ENCODE measurements at places on chromosomes 11 and 22. TPM values are rescaled to one million over a fixed set of nuclear protein-coding genes. Genes with fewer than 3 reads are reported as not detected.

GRCh38 chr11:62501432-62501891 is 45.1 kb downstream of the AHNAK start:
- no peak for DNase-seq

Gene TSGA10IP
- not detected for total RNA-seq

Gene SCGB1A1
- not detected for total RNA-seq

- DNase-seq: no peak
Observed at GRCh38 chr22:43867839-43868635, 5.7 kb upstream of the SULT4A1 start.

Gene KREMEN1
- 19.3 TPM for total RNA-seq

Gene MYEOV
- 3.0 TPM for total RNA-seq

GRCh38 chr22:30471616-30472318 is at the start of gene SEC14L3:
TSS of gene SEC14L3 (minus strand) at chr22:30472017. CDS start at chr22:30471958, 59 bp downstream.
- DNase-seq: no peak

DNA sequence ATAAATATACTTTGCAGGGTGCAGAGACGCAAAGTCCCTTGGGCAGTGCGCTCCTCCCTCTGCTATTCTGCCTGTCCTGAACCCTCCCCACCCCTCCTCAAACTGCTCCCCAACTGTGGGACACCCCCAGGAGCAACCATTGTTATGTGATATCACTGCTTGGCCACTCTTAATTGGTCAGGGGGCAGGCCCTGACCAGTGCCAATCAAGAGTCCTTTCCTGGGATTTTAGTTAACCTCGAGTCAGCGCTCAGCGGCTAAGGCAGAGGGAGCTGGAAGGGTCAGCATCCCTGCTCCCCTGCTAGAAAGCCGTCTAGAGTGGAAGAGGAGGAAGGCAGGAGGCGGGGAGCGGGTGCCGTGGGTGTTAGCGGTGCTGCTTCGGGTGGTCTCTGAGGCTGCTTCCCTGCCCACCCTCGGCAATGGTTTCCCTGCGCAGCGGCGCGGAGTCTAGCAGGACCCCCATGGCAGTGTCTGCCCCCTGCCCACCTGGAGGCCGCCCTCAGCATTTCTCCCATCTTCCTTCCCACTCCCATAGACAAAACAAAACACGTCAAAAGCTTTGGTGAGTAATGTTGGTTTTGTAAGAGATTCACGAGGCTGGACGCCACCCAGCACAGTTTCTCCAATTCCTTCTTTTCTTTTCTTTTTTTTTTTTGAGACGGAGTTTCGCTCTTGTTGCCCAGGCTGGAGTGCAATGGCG is 38.4 kb upstream of the A4GALT start:
- no peak for DNase-seq
